ENCODE measurements at places on chromosomes 5 and 9.
A peak's percentile ranks its signal among the peaks of the same experiment; 100 is the strongest.

- no peak for DNase-seq
Measured at GRCh38 chr9:35106343-35106730, 3.4 kb upstream of the STOML2 start.

GRCh38 chr9:122370303-122370702 is 521 bp upstream of the PTGS1 start:
- DNase-seq = no peak

- DNase-seq = peak; percentile 39
Measured at GRCh38 chr9:91809581-91810285, 140.3 kb downstream of the ROR2 start.

GRCh38 chr9:137032858-137033257 is 970 bp upstream of the FUT7 start:
- no peak for DNase-seq

GRCh38 chr9:110814159-110814558 is 145.6 kb downstream of the MUSK start:
- peak; percentile 99 for DNase-seq

- DNase-seq = no peak
Measured at GRCh38 chr9:127724012-127724411, 8.1 kb downstream of the TTC16 start.

DNA sequence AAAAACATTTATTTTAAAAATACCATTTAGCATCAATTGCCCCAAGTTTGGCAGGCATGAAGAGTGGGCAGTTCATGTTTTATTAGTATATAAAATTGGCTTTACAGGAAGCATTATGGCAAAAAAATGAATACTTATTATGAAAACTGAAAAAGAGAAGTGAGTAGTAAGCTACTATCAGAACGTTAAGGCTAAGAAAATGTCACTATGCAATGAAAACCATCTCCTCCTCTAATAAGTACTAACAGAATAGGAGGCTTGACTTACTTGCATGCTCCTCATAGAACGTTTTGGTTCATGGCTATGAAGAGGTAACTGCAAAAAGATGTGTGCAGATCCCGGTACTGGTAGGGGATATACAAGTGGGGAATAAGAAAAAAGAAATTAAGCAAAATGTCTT is 23.6 kb downstream of the TICAM2 start:
- DNase-seq = no peak

DNA sequence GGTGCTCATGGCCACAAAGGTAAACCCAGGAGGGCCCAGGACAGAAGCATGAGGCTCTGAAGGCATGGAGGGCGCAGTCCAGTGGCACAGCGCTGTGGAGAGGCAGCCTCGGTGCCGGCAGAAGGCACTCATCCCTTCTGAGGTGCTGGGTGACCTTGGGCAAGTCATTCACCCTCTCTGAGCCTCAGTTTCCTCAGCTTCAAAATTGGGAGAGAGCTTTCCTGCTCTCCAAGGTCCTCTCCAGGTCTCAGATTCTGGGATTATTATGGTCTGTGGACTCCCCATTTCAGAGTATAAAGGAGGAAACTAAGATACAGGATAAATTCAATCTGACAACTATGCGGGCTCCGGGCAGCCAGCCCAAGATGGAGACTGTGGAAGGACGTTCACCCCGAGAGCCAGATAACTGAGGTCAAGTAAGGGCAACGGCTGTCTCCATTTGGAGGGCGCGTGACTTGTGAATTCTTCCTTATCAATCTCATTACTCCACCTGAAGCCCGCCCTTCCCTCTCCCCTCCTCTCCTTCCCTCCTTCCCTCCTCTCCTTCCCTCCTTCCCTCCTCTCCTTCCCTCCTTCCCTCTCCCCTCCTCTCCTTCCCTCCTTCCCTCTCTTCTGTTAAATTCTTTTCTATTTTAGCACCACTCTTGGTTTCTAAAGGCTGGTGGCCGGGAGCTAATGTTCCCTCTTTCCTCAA is 58.1 kb downstream of the LRSAM1 start:
- DNase-seq = peak; percentile 34

DNA sequence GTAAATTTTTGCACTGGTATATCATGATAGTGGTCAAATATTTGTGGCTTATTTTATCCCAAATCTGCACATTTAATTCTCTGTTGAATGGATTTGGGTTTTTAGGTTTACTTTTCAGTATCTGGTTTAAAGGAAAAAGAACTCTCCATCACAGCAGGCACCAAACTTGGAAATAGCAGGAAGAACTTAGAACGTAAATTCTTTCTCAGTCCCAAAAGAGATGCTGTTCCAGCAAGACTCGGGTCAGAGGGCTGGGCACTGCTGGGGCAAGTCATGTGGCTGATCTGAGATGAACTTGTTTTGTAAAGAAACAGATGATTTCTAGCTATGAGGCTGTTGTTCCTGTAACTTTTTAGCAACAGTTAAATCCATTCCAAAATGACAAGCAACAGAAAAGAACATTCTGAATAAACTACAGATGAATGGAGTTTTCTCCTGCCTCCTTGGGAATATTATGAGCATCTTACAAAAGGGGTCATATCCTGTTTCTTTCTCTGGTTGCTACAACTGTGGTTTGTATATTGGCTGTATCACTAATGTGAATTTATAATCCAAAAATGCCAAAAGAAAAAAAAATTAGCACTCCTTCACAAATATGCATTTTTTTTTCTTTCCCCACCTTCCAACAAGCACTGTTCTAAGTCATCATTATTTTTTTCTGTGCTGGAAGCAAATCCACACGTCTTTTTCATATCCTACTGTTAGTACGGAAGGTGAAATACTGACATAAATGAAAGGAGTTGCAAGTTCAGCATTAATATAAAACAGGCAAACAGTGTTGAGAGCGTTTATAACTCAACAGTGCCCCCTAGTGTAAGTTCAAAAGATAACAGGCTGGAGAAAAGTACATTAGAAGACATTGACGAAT is 31.1 kb downstream of the OR2K2 start:
- DNase-seq = peak; percentile 41

GRCh38 chr5:145203193-145203592 is 631.9 kb downstream of the PRELID2 start:
- no peak for DNase-seq

- DNase-seq = no peak
Measured at GRCh38 chr9:109751253-109751652, 28.7 kb upstream of the PALM2AKAP2 start.

- DNase-seq = no peak
Measured at GRCh38 chr5:5979761-5980537, 398.4 kb downstream of the MED10 start.

GRCh38 chr5:119166026-119166425 is 95.1 kb downstream of the DMXL1 start:
- no peak for DNase-seq

GRCh38 chr5:95761771-95762651 is 30.9 kb downstream of the RHOBTB3 start:
- DNase-seq = peak; percentile 95

GRCh38 chr9:96618209-96619123 is 1.2 kb downstream of the CDC14B start:
- DNase-seq = peak; percentile 64

DNA sequence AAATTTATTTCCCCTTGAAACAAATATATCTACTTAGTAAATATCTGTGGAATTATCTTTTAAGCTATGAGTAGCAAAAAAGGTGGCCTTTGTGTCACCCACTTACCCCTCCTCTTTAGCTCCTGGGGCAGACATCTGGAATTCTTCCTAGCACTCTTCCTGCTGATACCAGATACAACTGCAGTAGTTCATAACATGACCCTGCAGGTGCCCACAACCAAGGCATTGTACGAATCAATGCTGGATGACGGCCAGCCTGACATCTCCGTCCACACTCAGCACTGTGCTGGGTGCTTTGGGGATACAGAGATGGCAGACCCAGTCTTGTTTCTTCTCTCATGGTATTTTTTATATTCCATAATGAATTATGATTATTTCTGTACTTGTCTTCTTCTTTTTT is 152.3 kb downstream of the GOLPH3 start:
- DNase-seq = no peak

GRCh38 chr9:69871118-69871834 is 50.7 kb downstream of the CFAP95 start:
- DNase-seq = peak; percentile 16

GRCh38 chr9:132457504-132458236 is 47.7 kb downstream of the CFAP77 start:
- DNase-seq = no peak

- no peak for DNase-seq
Measured at GRCh38 chr5:68707575-68707974, 386.2 kb upstream of the SLC30A5 start.

GRCh38 chr5:23103566-23103965 is 250.4 kb upstream of the CDH12 start:
- DNase-seq = no peak

DNA sequence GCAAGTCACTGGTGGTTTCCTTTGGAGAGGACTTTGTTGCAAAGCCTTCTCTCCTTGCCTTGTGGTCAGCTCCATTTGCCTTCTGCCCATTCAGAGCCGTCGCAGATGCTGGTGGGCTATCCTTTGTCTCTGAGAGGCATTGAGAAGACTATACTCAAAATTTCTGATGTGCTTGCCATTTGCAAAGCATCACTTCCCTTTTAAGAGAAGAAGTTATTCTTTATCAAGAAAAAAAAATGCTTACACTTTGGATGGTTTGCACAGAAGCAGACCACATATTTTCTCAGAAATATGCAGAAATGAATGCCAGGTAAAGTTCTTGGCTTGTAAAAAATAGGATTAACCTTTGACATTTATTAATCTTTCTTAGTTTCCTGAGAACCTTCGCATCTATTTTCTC is 195.8 kb upstream of the KLF4 start:
- DNase-seq = no peak

- no peak for DNase-seq
Measured at GRCh38 chr5:95824747-95825146, 2.2 kb upstream of the GLRX start.

DNA sequence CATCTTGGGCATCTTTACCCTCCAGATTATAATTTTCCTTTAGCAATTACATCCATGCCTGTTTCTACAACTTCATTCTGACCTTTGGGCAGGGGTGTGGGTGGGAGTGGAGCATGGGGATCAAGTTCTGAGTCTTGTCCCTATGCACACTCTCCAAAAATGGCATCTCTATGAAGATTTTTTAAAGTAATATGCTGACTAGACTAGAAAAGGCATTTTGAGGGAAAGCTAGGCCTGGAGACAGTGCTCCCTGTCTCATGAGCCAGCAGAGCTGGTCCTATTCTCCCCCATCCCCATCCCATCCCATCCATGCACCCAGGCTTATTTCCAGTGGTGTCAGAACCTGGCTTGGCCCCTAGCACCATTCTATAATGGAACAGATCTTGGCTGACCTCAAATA is 398.0 kb upstream of the SLC24A2 start:
- no peak for DNase-seq
